Progenitor cell of endocrine pancreas (in vitro differentiated cells): ENCODE measurements at places on chromosomes 16 and 17.

- DNase-seq: no peak
Observed at GRCh38 chr16:85759136-85759535, 8.2 kb upstream of the C16orf74 start.

- no peak for DNase-seq
Observed at GRCh38 chr16:73874324-73874723, 422.3 kb upstream of the PSMD7 start.

DNA sequence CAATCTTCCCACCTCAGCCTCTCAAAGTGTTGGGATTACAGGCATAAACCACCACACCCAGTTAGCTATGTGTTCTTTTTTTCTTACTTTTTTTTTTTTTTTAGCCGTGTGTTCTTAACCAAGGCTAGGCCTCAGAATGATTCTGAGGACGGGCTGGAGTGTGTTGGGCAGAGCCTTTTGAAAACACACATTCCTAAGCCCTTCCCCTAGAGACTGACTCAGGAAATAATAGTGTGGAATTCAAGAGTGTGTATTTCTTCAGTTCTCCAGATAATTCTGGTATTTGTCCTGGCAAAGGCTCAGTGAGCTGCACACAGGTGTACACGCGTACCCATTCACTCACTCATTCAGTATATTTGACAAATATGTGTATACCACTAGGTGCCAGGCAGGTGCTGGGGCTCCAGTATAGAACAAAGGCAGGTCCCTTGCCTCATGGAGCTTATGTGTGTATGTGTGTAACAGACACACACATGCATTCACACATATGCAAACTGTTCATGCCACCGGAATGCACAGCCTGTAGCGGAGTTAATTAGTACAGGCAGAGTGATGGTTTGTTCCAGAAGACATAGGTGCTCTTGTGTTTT is 19.4 kb upstream of the NFATC3 start:
- DNase-seq: no peak

DNA sequence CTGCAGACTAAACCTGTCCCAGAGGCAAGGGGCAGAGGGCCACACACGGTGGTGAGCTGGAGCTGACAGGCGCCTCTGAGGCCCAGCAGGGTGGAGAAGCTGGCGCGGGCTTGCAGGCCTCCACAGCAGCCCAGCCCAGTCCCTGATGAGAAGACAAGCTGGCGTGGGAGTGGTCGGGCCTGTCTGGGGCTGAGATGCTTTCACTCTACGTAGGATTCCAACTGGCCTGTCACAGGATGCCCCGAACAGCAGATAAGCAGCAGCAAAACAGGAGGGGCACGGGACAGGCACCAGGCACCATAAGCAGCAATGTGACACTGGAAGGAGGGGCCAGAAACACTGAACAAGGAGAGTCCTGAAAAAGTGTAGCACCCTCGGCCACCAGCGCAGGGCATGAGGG is 40.1 kb downstream of the PEMT start:
- DNase-seq: no peak

DNA sequence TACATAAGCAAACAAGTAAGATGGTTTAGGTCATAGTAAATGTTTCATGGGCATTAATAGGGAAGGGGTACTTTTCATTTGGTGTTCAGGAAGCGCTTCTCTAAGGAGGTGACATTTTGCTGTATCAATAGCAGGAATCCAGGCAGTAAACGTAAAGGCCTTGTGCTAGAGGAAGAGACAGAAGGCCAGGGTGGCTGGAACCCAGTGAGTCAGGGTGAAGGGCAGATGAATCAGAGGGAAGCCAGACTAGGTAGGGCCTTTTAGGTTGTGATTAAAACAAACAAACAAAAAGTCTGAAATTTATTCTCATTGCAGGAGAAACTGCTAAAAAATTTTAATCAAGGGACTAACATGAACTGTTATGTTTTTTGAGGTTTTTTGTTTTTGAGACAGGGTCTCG is 6.5 kb downstream of the BMERB1 start:
- no peak for DNase-seq

DNA sequence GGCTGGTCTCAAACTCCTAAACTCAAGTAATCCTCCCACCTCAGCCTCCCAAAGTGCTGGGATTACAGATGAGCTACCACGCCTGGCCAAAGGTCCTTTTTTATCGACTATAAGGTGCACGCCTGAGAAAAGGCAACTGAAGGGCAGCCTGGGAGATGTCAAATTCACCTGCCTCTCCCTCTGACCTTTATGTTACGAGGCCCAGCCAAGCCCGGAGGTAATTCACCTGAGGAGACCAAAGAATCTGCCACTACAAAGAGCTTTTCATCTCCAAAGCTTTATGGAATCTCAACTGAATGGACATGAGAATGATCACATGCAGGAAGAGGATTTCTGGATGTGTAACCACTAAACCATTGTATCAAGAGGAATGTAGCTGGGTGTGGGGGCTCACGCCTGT is 37.2 kb downstream of the LYRM1 start:
- no peak for DNase-seq

DNA sequence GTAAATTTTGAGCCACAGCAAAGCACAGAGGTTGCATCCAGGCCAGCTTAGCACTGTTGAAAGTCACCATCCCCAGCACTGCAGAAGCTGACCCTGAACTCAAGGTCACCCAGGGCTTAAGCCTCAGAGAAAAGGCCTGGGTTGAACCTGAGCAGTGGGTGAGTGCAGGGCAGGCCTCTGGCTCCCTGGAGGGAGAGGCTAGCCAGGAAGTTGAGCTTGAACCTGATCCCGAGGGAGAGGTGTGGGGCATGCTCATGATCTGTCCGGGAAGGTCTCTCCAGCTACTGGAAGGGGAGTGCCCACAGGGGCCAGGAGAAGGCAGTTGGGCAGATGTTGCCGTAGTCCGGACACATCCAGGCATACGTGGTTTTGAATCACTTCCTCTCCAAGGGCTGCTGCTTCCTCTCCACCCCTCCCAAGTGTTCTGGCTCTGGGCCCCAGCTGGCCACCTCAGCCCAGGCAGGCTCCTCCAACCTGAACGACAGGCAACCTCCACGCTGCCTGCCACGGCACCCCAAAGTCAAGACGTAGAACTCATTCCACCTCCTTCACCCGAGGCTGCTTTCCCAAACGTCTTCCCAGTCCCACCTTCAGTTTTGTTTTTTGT is 18.4 kb downstream of the CARHSP1 start:
- no peak for DNase-seq

DNA sequence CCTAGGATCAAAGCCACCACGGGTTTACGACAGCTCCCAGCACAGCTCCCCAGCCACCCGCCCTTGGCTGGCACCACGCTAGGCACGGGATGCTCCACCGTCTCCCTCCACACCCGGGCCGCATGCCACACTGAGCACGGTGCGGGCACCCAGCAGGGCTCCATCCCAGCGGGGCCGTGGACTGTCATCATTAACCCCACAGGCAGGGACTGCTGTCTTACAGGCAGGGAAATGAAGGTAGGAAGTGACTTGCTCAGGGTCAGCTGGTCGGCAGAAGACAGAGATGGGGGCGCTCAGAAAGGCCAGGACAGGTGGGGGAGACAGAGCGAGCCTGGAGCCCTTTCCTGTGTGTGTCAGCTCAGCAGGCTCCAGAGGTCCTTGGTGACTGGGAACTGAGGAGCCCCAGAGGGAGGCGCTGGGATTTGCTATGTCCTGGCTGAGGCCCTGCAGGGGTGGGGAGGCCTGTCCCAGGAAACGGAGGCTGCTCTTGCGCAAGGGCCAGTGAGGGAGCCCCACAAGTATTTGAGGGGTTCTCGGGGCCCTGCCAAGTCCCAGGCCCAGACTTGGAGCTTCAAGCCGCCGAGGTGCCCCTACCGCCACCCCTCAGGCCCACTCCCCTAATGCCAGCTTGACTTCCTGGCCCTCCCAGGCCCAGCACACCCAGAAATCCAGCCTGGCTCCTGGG is 3.2 kb downstream of the UBALD1 start:
- DNase-seq: no peak

- DNase-seq: no peak
Observed at GRCh38 chr17:60599220-60599619, 773 bp upstream of the PPM1D start.

DNA sequence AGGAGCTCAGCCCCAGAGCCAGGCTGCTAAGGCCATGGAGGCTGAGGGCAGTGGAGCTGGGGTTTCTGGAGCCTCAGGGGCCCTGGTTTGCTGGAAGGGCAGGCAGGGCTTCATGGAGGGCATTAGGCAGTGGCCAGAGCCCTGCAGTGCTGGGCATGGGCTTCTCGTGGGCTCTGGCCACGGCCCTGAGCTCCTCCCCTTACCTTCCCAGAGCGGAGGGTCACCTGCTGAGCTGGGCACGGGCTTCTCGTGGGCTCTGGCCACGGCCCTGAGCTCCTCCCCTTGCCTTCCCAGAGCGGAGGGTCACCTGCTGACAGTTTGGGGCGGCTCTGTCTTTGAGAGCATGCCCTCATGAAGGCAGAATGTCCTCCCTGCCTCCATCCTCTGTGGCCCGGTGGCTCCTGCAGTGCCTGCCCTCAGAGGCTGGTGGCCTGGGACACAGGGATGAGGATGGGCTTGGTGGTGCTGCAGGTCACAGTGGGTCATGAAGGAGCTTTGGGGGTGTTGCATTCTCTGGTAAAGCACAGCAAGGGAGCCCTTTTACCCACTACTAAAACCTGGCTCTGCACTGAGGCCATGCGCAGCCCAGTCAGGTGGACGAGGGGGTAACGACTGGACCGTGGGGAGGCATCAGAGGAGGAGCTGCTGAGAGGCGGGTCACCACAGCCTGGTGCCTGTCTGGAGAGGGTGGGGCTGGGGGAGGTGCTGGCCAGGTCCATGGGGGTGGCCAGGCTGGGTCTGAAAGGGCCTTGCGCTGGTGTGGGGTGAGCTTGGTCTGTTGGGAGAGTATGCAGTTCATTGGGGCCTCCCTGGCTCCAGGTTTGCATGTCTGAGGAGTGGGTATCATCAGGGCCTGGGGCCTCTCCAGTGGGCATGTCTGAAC is 2.9 kb upstream of the RNPS1 start:
- no peak for DNase-seq

DNA sequence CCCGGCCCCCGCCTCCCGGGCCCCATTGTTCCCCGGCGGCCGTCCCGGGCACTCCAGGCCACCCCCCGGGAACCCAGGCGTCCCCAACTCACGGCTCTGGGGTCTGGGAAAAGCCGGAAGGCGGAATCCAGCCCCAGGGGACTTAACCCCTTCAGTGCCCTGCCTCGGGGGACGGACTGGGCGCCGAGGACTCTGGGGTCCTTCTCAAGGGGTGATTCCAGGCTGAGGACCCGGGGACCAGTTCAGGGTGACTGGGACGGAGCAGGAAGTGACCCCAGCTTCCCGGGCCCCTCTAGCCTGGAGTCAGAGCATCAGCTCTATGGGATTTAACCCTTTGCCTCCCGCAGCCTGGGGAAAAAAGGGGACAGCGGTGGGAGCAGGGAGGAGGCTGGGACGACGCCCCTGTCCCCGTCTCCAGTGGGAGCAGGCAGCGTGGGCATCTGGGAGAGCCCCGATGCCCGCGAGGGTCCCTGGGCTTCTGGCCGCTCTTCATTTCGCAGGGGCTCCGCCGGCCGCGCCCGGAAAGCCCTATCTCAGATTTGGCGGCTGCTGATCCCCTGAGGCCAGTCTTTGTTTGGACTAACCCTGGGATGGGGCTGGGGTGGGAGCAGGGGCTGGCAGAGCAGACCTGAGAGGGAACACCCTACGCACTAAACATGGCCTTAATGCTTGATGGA is at the start of gene ZNF629:
TSS of gene ZNF629 (minus strand) at position 270 of the 677 bp plus-strand sequence. CDS start 2,723 bp downstream, outside the sequence.
- DNase-seq: peak; percentile 55

GRCh38 chr16:54630284-54630967 is 300.2 kb upstream of the IRX5 start:
- DNase-seq: no peak

GRCh38 chr16:87611456-87611855 is 9.1 kb downstream of the JPH3 start:
- DNase-seq: no peak

DNA sequence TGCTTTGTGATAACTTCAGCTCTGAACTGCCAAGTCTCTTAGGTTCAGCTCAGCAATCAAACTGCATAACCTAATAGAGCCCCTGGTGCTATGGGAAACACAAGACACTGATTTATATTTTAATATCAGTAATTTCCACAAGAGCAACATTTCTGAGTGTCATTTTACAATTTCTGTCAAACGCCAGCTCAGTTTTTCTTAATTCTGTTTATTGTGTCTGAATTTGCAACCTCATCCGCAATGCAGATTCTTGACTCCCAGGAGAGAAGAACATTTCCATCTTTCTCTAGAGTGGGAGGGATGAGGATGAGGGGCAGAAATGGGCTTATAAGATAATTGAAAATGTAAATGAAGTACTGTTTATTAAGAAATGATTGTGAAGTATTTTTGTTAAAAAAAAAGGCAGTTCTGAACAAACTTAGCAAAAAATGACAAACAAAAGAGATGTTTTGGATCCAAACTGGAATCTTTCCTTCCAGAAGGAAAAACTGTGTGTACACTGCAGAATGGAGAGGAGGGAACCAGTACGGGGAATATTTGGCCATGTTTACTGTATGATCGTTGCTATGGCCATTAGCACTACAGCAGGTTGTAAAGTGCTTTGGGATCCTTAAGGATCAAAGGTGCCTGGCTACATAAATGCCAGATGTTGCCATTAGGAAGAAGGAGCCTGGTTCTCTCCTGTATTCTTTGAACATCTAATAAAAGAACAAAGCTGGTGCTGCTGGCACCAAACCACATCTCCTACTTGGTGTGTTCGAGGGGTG is 7.4 kb upstream of the PMFBP1 start:
- DNase-seq: no peak

DNA sequence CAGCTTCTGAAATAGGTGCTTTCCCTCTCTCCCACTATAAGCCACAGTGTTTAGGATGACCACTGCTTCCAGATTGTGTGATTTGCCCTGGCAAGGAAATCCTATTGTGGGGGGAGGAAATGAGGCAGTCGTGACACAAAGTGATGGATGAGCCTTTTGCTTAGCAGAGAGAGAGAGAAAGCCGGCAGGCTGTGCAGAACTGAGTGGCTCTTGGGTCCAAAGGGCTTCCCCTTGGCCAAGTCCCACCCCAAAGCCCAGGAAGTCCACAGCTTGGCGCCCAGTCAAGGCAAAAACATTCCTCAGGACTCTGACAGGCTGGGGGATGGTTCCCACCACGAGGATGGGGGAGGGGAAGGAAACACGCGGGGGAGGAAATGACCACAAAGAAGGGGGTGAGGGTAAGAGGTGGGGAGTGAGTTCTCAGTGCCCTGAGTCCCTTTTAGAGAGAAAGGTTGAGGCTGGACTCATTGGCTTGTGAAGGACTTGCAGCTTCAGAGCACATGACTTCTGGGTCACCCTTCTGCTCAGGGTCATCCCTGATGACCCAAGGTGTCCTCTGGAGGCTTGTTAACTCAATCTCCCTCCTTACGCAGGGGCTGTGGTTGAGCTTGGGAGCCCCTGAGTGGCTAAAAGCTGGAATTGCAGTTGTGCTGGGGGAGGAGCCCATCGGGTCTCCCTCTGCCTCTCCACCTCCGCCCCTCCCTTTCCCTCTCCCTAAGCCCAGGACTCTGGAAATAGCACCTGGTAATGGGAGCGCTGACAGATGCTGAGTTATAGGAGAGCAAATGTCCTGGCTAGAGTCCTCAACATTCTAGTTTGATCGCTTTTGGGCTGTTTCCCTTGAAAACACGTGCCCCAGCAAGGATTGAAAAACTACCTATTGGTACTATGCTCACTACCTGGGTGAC is 10.3 kb upstream of the MSL1 start:
- DNase-seq: peak; percentile 65

DNA sequence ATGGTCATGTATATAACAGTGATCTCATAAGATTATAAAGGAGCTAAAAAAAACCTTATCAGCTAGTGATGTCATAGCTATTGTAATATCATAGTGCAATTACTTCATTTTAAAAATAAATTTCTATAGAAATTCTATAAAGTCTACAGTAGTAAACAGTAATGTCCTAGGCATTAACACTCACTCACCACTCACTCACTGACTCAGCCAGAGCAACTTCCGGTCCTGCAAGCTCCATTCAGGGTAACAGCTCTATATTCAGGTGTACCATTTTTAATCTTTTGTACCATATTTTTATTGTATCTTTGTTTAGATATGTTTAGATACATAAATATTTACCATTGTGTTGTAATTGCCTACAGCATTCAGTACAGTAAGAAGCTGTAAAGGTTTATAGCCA is 524.4 kb upstream of the CDH5 start:
- DNase-seq: no peak
